ENCODE measurements at places on chromosomes 3 and 15.

DNA sequence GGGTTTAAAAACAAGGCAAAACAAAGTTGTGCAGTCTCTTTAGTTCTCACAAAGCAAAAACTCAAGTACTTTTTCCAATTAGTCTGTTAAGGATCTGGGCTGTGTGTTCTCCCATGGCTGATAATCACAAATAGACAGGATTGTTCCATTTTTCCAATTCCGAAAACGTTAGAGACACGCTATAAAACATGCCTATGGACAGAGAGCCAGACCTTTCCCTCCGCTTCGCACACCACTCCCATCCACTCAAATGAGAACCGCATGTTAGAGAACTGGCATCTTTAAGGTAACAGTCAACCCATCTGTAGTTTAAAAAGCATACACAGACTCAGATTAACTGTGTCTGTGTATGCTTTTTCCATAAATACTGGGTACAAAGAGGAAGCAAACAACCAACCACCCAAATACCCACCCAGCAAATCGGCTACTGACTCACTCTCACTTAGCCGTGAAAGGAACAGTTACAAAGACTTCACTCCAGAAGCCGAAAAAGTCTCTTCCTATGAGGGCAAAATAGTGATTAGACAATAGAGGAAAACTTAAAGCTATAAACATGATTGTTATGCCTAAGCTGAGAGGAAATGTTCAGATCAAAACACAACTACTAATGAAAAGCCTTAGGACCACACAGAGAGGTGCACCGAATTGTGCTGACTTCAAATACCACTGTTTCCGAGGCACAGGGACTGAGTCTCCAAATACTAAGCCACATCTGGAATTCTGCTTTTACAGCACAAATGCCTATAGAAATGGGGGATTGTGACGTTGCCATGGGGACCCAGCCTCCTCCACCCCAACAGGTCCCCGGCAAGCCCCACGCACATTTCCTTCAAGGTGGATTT, 36.1 kb downstream of the IL17RD start:
- DNase-seq, result no peak

DNA sequence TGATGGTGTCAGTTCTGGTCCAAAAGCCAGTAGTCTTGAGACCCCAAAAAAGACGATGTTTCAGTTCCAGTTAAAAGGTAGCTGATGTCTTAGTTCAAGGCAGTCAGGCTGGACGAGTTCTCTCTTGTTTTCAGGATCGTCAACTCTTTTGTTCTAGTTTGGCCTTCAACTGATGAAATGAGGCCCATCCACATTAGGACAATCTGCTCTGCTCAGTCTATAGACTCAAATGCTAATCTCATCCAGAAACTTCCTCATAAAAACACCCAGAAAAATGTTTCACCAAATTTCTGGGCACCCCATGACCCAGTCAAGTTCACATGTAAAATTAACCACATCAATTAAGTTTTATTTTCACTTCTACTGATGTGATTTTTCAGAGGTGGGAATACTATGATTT, 74.0 kb downstream of the MOBP start:
- no peak for DNase-seq

GRCh38 chr3:150773616-150774192, 10.7 kb upstream of the SIAH2 start:
- no peak for DNase-seq

GRCh38 chr15:68081869-68082505, 27.9 kb downstream of the PIAS1 start:
- no peak for DNase-seq

GRCh38 chr3:5190147-5190791, 2.8 kb downstream of the EDEM1 start:
- no peak for DNase-seq

- no peak for DNase-seq
These were observed 289.0 kb downstream of the TLE3 start for GRCh38 chr15:69808756-69809155.

GRCh38 chr3:102124282-102124681, 275.0 kb downstream of the NFKBIZ start:
- no peak for DNase-seq

DNA sequence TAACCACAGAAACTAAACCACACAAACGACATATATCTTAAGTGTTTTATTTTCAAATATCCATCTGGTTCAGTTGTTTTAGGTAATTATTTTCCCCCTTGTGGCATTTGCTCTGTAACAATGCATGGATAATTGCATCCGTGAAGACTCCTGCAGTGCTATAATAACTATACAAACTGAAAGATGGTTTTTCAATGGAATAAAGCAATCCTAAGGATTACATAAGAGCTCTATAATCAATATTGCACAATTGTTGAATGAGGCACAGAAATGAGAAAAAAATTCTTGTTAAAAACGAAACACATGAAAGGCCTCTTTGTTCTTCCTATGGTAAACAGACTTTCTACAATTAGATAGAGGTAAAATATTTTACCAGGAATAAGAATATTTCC, 446.0 kb upstream of the EPHA3 start:
- DNase-seq, result no peak

DNA sequence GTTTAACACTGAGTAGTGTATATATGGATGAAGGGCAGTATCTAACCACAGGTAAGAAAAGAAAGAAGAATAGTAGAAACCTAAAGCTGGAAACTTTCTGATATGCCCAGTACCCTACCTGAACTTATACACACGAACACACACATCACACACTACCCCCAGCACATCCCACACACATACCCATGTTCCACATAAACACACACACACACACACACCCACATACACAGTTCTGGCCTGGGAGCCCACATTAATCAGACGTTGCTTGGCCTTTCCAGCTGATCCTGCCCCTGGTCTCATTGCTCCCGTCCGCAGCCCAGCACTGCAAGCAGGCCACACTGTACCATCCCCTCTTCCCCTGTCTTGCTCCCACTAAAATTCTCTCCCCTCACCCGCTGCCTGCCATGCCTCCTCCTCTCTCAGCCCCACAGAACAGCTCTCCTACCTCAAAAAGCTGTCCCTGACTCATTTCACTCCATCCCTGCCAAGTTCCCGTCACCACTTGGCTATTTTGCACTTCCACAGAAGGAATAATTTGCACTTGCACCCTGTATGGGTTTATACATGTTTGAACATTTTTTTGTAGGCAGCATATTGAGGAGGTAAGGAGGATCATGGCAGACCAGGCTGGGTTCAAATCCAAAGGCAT, 185.8 kb upstream of the PPP2R3A start:
- no peak for DNase-seq

GRCh38 chr3:192935441-192935840, 17.8 kb upstream of the MB21D2 start:
- no peak for DNase-seq

- peak; percentile 14 for DNase-seq
These were observed 375.1 kb downstream of the FOXP1 start for GRCh38 chr3:71208211-71209095.

GRCh38 chr3:114632757-114633424, 339.1 kb downstream of the TIGIT start:
- no peak for DNase-seq

- DNase-seq, result peak; percentile 43
These were observed 3.6 kb downstream of the CHDH start for GRCh38 chr3:53842436-53843194.

GRCh38 chr3:50853936-50854335, 179.2 kb downstream of the DOCK3 start:
- DNase-seq, result no peak

DNA sequence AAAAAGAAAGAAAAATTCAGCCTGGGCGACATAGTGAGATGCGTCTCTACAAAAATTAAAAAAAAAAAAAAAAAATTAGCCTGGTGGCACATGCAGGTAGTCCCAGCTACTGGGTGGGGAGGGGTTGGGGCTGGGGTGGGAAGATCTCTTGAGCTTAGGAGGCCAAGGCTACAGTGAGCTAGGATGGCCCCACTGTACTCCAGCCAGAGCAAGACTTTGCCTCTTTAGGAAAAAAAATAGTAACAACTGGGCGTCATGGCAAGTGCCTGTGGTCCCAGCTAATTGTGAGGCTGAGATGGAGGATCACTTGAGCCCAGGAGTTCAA, 23.9 kb upstream of the PPP4R2 start:
- DNase-seq, result no peak

GRCh38 chr3:184156522-184156955, 1.4 kb downstream of the DVL3 start:
- peak; percentile 71 for DNase-seq

DNA sequence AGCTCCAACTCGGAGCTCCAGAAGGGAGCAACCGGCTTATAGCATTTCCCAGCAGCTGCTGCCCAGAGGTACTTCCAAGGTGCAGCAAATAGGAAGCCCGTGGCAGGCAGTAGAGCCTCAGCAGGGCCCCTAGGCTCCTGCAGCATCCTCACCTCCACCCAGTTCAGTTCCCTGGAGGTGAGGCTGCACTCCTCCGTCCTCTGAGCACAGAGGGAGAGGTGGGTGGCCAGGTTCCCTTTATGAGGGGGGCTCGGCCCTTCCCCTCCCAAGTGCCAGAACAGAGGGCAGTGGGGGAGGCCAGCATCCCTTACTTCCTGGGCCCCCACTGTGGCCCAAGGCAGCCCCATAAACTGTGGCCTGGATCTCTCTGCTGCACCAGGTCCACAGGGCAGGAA, 150.2 kb downstream of the ATP10A start:
- DNase-seq, result no peak

DNA sequence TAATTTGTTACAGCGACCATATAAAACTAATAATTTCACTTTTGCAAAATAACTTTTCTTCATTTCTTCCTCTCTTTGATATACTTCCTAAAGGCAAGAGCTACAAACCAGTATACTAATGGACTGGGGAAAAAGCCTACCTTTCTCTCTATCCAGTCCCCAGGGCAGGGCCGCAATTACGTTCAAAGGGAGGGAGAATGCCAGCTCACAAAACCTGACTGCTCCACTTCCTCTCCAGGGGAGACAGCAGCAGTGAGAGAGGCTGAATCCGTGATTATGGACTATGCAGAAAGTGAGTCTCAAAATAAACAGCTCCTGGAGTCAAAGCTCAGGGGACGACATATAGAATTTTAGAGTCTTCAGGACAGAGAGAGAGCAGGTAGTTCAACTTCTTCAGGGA, 126.9 kb upstream of the HES1 start:
- DNase-seq, result peak; percentile 63

DNA sequence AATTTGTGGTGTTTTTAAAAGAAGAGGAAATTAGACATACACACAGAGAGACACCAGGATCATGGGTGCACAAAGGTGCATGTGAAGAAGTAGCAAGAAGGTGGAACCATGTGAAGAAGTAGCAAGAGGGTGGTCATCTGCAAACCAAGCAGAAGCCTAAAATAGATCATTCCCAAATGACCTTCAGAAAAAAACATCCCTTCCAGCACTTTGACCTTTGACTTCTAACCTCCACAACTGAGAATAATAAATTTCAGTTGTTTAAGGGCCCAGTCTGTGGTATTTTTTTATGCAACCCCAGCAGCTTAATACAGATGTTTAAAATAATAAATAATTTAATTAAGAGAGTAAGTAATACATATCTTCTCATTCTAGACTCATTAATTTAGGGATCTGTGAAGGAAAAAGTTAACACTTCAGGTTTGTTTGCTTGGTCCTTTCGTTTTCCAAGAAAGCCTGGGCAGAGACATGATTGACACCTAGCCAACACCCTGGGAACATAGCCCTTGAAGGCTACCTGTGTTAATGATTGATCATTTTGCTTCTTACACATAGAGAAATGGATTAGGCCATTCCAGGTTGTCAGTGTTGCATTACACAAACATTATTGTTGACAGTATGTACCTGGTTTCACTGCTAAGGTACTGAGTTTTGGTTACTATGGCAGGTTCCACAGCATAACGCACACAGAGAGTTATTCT, 1331.2 kb upstream of the GBE1 start:
- DNase-seq, result no peak

- no peak for DNase-seq
These were observed 340 bp downstream of the TMEM44 start for GRCh38 chr3:194632809-194633348.

DNA sequence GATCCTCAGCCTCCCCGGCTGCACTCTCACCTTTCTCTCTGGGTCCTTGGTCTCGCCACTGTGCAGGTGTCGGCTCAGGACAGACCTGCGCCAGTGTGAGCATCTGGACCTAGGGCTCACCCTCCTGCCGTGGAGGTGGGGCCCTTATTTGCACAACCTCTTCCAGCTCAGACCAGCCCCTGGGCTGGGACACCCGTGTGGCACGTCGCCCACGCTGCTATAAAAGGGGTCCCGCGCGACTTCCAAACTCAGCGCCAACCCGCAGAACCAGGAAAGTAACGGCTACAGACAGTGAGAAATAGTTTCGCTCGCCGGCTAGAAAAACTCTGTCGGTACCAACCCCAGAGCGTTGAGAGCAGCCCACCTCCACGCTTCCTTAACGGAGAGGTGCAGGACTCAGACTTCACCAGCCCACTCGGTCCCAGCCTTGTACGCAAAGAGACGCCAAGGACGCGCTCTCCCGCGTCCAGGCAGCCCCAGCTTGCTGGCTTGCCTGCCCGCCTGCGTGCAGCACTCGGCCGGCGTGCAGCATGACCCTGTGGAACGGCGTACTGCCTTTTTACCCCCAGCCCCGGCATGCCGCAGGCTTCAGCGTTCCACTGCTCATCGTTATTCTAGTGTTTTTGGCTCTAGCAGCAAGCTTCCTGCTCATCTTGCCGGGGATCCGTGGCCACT, at the start of the genes DUOX2 and DUOXA2:
DUOX2 (minus strand) TSS at position 97 of the 675 bp plus-strand sequence. CDS start 761 bp downstream, outside the sequence.
DUOXA2 (plus strand) TSS at position 251 of the 675 bp plus-strand sequence; CDS start at position 531, 280 bp downstream.
- DNase-seq, result peak; percentile 24

- DNase-seq, result no peak
These were observed 82.5 kb downstream of the TOP2B start for GRCh38 chr3:25582242-25582641.

DNA sequence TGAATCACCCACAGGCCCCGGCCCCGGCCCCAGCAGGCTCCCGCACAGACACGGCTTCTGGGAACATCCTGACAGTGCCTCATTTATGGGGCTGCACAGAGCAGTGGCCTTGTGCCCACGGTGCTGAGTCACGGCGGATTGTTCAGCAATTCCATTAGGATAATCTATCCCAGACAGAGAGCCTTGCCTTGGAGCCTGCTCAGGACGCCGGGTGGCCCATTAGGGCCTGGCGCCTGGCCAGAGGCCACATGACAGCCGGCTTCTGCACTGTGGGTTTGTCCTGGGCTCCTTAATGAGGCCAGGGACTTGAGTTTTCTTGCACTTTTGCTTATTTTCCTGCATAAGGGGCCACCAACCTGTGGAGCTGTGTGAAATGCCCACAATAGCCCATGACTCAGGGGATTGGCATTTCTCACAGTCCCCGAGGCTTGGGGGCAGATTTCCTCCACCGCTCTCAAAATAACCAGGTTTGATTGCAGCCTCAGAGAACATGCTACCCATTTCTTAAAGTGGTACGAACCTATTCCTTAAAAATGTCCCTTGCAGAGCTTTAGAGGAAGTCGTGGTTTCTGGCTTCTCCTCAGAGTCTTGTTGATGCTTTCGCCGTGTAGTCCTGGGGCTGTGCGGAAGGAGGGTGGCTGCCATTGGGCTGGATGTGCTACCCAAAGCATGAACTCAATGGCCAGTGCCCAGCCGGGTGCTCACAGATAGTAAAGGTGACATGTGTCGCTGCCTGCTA, 19.0 kb downstream of the SYNM start:
- peak; percentile 93 for DNase-seq

GRCh38 chr3:119420196-119420595, 43.2 kb downstream of the TMEM39A start:
- no peak for DNase-seq

DNA sequence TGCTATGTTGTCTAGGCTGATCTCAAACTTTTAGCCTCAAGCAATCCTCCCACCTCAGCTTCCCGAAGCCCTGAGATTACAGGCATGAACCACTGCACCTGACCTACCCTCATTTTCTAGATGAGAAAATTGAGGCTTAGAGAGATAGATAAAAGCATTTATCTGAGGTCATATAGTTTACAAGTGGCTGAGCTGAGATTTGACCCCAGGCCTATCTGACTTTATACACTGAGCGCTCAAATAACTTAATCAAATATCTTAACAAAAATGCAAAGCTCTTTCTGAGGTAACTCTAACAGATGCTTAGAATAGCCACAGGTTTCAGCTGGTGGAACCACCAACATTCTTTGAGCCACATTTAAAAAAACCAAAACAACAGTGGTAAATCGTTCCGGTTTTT, 5.5 kb downstream of the PLS1 start:
- no peak for DNase-seq

Data from ELF-1 (cell line).